ENCODE measurements at places on chromosomes 5 and 9.

DNA sequence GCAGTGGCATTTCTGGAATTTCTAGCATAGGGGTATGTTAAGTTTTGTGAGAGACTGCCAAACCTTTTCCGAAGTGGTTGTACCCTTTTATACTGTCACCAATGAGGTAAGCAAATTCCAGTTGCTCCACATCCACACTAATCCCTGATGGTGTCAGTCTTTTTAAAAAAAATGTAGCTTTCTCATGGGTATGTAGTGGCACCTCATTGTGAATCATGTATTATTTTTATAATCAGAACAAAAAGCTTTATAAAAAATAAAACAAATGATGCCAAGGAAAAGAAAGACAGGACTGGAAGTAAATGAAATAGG, 93.4 kb upstream of the CLINT1 start:
- DNase-seq, result no peak

DNA sequence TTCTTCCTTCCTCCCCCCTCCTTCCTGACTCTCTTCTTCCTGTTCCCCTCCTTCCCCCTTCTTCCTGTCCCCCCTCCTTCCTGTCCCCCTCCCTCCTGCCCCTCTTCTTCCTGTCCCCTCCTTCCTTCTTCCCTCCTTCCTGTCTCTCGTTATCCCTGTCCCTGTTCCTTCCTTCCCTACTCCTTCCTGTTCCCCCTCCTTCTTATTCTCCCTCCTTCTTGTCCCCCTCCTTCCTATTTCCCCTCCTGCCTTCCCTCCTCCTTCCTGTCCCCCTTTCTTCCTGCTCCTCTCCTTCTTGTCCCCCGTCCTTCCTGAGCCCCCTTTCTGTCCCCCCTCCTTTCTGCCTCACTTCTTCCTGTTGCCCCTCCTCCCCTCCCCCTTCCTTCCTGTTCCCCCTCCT, 70.6 kb downstream of the COL5A1 start:
- no peak for DNase-seq

DNA sequence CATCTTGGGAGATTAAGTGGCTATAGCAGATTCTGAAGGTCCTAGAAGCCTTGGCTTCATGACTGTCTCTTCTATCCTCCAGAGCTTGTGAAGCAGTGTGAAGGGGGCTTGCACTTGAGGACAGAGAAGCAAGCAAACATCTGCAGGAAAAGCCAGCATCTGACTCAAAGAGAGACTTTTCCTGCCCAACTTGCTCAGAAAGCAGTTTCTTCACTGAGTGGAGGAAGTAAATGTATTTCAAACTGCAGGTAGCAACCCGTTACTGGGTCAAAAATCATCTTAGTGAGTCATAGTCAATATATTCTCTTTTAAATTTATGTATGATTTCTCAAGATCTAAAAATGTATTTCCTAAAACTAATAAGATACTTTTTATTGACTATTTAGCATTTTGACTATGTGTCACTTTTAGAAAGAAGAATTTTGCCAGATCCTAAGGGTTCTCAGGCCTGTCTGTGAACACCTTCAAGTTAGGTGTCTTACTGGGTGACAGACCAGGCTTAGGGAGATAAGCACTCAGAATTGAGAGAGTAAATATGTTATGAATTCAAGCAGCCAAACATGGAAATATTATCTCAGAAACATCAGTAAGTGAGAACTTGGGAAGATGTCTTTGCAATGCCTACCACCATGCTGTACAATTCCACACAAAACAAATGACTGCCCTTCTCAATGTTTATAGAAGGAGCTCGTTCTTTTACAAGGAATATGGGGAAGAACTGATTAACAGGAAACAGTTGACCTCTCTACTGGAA, 72.6 kb upstream of the DMAC1 start:
- no peak for DNase-seq

GRCh38 chr5:165573445-165573844, 2068.0 kb downstream of the MAT2B start:
- DNase-seq, result peak; percentile 0

DNA sequence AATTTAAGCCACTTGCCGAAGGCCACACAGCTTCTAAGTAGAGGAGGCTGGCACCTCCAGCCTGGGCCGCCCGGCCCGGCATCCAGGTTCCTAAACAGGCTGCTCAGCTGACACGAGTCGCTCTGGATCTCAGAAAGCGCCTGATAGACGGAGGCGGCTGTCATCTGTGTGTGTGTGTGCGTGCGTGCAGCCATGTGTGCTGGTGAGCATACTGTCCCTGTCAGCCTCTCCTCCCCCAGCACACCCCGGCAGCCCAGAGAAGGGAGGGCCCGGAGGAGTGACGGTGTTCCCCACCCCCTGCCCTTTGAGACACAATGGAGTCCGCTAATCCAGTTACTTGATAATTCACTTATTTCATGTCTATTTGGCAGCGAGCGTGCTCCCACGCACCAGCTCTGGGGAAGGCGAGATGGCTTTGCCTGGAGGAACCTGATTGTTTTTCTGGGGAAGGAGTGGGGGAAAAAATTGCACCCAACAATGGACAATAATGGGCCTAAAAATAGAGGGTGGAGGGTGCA, 20.0 kb downstream of the NTNG2 start:
- DNase-seq, result peak; percentile 13

GRCh38 chr5:174424219-174425053, 299.9 kb upstream of the MSX2 start:
- DNase-seq, result no peak

DNA sequence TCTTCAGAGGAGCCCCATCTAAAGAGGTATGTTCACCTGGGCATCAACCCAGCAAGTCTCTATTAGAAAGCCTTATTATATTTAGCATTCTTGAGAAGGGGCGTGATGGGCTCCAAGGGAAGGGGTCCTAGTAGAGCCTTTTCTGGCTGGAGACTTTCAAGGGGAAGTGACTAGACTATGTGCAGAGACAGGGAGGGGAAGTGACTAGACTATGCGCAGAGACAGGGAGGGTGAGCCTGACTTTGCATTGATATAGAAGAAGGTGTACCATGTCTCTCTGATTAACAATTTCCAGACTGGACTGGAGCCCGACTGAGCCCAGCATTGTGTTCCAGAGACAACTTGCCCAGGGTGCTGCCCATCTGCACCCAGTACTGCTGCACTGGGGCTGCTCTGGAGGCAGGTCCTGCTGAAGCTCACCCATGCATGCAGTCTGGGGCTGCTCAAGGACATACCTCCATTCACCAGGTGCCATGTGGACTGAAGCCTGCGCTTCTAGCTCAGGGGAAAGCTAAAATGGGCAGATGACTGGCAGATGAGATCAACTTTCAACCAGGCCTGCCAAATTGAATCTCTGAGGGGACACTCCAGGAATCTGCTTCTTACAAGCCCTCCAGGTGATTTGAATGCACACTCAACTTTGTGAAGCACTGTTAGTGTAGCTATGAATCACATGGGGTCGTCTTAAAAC, 83.0 kb upstream of the GNA14 start:
- no peak for DNase-seq

GRCh38 chr5:168366116-168366515, 74.7 kb downstream of the WWC1 start:
- DNase-seq, result peak; percentile 95
